Activated B cell treated with CpG ODN at 0.5 μM for 24 hours (primary cell): ENCODE measurements at places on chromosomes 4 and X. TPM values are rescaled to one million over a fixed set of nuclear protein-coding genes. Genes with fewer than 3 reads are reported as not detected.

The ZMYM3 gene
- total RNA-seq = 27.9 and 28.2 TPM in 2 replicates

The AREG gene
- 2.1 and 2.2 TPM in 2 replicates for total RNA-seq

The CENPI gene
- 2.6 and 3.1 TPM in 2 replicates for total RNA-seq

The DMP1 gene
- not detected in 2 replicates for total RNA-seq

The TLR10 gene
- 92.0 and 107 TPM in 2 replicates for total RNA-seq

The ACOT9 gene
- 46.0 and 49.4 TPM in 2 replicates for total RNA-seq

The P2RY8 gene
- 315 and 332 TPM in 2 replicates for total RNA-seq

The FHDC1 gene
- total RNA-seq = 0.12 and 0.33 TPM in 2 replicates

The DCAF12L2 gene
- not detected in 2 replicates for total RNA-seq

The SLC16A2 gene
- not detected in 2 replicates for total RNA-seq

The QRFPR gene
- not detected in 2 replicates for total RNA-seq
